Fibroblast of skin of right biceps (primary cell): ENCODE measurements at places on chromosomes 3 and 15.

DNA sequence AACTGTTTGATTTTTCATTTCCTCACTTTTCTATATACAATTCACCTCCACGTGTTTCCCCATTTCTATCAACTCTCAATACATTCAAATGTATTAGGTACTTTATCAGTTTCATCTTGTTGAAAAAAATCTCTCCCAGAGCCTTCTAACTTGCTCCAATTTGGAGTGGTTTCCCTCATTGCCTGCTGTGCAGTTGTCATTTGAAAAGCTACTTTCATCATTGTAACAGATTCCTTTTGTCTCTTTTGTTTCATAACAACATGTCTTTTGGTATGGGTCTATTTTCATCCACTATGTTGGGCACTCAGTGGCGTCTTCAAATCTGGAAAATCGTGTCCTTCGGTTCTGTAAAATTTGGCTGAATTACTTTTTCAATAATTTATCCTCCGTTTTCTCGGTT, 75.0 kb downstream of the NR2E3 start:
- DNase-seq, result no peak

DNA sequence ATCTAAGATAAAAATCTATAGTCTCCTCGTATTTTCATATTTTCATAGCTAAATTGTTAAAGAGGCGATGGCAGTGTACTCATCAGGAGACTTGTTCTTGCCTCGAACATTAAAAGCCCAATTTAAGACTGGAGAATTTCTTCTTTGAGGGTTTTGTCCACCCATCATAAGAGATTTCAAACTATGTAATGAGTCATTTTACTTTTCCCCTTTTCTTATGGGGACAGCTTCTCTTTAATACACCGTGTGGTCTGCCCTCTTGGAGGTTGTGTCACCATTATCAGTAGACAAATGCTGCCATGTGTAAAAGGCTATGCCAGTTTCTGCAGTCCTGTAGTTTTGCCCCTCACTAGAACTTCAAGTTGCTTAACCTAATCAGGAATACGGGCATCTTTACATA, 16.9 kb downstream of the TGFBR2 start:
- DNase-seq, result peak; percentile 73

DNA sequence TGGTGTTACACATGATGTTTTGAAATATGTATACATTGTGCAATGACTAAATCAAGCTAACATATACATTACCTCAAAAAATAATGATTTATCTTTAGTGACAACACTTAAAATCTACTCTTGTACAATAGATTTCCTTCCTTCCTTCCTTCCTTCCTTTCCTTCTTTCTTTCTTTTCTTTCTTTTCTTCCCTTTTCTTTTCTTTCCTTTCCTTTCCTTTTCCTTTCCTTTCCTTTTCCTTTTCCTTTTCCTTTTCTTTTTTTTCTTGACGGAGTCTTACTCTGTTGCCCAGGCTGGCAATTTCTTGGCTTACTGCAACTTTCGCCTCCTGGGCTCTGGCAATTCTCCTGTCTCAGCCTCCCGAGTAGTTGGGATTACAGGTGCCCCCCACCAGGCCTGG, 170.5 kb downstream of the NLGN1 start:
- no peak for DNase-seq

GRCh38 chr3:78848392-78849288, 919.2 kb downstream of the ROBO1 start:
- no peak for DNase-seq

GRCh38 chr3:153897842-153898241, 223.3 kb upstream of the ARHGEF26 start:
- no peak for DNase-seq

DNA sequence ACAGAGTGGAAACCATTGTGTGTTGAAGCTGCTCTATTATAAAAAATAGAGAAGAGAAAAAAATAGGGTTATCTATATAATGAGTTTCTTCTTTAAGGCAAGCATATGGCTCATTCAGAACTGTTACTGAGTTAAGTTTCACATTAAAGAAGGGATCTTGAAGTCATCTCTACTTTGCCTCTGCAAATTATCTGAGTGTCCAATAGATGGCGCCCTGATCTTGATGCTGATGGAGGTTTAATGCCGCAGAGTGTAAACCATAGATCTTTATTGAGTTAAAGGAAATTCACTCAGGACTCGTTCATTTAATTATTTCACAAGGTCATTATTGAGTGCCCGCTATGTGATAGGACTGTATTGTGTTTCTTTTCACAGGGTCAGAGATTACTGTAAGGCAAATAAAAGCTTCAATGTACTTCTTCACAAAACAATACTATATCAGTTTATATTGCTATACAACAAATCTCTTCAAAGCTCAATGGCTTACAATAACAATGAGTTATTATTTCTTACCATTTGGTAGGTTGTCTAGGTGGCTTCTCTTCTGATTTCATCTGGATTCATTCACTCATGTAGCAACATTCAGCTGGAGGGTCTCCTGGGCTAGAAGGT, 171.4 kb downstream of the NSUN3 start:
- DNase-seq, result peak; percentile 52

- no peak for DNase-seq
Observed at GRCh38 chr15:42079401-42079908, 14.9 kb downstream of the PLA2G4D start.

- DNase-seq, result peak; percentile 97
Observed at GRCh38 chr3:14125193-14126016, 553 bp downstream of the TMEM43 start.

GRCh38 chr3:196849180-196849741, 18.5 kb upstream of the SENP5 start:
- no peak for DNase-seq

- DNase-seq, result no peak
Observed at GRCh38 chr15:77091097-77091496, 20.2 kb upstream of the TSPAN3 start.

DNA sequence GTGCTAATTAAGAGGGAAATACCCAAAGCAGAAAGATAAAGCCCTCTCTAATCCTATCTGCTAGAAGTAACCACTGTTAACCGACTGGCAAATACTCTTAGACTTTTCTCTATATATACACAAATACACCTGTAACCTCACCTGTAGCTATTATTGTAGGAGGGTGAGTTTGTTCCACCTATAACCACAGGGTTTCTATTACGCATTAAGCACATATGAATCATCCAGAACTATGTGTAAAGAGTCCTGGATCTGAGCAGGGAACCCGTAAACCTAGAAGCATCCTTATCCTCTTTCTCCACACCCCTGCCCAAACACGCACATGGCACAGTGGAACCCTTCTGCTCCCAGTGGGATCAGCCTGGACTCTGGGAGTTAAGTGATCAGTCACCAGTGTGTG, 172.8 kb upstream of the C2CD4B start:
- no peak for DNase-seq

DNA sequence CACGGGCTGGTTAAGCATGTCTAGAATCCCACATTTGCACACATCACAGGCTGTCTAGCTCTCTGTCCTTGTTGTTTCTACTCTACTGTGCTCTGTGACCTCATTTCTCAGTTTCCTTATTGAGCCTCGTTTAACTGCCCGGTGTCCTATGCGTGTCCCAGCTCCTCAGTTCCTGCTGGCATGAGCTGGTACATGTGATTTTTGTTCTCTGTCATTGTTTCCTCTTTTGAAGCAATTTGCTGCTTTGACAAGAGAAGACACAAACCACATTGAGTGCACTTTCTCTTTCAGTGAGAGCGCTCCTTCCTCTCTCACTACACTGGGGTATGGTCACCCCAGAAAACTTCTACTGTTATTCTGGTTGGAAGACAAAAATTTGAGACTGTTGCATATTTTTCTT, 563.5 kb downstream of the PDCD6IP start:
- no peak for DNase-seq

DNA sequence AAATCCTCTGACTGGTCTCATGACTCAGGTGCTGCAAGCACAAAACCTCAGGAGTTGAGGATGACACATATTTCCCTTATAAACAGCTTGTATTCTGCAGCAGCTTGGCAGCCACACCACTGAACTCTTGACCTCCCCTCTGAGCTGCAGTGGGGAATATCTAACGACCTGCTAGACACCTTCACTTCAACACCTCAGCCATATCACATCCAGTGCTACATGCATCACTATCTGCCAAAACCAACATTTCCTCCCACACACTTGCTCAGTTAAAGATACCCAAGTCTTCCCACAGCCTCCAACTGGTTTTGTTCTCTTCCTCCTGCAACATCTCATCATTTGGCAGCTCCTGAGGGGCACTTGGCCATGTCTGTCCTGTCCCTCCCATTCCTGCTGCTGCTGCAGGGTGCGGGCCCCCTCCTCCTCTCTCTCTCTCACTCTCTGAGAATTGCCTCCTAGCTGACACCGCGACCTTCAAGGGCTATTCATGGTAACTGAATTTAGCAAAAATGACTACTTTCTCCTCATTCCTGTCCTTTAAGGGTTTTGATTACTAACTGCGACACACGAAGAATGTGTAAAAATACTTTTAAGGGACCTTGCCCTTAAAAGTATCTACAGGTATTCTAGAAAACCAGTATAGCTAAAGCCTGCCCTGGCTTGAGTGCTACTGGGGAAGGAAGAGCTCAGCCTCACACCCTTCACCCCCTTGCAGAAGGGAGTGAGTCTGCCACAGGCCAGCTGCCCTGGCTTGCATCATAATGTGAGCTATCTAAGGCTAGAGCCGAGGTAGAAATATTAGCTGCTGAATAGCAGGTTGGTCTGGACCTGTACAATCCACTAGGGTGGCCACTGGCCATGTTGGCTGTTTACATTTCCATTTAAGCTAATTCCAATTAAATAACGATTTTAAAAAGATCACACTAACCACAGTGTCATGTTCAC, 5.0 kb upstream of the CCR9 start:
- DNase-seq, result peak; percentile 26

DNA sequence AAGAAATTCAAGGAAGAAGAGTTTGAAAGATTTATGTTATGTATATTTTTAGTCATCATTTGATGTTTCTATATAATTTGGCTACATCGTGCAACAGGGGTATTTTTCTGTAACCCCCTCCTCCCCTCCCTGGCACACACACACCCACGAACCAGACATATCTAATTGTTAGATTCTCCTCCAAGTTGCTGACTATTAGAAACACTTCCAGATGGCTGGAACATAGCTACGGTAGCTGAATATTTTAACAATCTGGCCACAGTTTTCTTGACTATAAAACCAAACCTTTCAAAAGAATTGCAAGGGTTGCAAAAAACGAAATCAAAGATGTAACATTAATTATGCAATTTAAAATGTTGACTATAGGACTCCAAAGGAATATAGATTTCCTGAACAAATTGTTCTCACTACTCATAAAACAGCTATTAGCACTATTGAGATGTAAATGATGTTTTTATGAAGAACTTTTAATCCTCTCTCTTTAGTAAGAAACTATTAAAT, 154.4 kb downstream of the CHL1 start:
- DNase-seq, result no peak

DNA sequence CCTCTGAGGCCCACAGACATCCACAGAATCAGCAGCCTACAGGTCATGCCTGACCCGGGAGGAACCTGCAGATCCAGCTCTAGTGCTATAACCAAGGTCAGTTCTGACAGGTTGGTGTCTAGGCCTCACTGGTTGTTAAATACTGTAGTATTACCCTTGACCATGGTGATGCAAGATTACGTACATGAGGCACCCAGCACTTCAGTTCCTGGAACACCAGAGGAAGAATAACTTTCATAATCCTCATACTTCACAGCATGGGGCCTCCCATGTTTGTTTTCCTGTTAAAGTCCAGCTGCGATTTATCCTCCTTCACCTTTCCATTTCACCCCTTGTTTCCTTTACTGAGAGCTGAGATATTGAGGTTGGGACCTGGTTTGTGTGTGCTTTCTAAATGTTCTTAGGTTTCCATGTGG, 34.4 kb upstream of the GLCE start:
- DNase-seq, result peak; percentile 14

- DNase-seq, result no peak
Observed at GRCh38 chr3:187377842-187378241, 9.7 kb downstream of the RTP4 start.

DNA sequence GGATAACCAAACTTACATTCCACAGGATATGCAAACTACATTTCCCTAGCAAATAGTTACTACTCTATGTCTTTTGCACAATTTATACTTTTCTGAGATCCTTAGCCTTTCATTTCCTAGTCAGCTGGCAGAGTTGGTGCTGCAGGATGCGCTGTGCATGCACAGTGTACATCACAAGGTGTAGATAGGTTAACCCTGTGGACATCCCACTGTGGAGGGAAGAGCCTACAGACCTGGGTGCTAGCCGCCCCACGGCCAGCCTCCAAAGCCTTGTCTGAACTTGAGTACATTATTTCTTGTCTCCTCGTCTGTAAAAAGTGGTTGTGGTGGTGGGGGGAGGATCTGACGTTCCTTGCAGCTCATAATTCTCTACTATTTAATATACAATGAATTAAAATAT, 3.5 kb downstream of the TNFSF10 start:
- DNase-seq, result no peak

DNA sequence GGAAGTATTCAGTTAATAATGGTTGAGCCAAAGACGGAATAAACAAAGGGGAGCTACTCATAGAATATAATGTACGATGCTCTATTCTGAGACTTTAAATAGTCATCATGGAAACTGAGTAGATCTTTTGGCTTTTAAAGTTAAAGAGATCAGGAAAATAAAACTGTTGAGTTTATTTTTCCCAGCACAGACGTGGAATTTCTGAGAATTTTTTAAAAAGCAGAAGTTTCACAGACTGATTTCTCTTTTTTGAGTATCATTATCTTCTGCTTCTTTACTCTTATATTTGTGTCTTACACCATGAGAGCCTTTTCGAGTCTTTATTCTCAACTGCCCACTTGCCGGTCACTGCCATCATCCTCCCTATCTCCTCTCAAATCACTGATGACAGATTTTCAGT, 13.2 kb downstream of the P2RY14 start:
- DNase-seq, result no peak

DNA sequence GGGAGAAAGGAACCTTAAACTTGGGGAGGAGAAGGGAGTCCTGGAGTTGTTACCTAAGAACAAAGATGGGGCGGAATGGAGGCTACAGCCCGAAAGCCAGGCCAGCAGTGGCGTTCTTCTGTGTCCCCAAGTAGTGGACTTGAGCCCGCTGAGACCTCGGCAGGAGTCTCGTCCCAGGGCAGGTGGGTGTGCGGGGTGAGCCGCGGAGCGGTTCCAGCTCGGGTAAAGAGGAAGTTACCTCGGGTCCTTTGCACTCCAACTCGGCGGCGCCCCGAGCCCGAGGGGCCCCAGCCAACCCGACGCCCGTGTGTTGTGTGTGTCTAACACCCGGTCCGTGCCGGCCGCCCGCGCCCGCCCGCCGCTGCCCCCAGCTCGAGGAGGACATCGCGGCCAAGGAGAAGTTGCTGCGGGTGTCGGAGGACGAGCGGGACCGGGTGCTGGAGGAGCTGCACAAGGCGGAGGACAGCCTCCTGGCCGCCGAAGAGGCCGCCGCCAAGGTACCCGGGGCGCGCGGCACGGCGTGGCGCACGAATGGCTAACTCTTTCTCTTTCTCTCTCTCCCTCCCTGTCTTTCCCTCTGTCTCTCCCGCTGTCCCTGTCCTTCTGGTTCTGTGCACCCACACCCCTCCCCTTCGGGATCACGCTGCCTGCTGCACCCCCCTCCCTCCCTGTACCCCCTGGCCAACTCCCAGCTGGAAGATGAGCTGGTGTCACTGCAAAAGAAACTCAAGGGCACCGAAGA, 959 bp downstream of the TPM1 start:
- no peak for DNase-seq
